ENCODE measurements at places on chromosomes 6 and 20.

DNA sequence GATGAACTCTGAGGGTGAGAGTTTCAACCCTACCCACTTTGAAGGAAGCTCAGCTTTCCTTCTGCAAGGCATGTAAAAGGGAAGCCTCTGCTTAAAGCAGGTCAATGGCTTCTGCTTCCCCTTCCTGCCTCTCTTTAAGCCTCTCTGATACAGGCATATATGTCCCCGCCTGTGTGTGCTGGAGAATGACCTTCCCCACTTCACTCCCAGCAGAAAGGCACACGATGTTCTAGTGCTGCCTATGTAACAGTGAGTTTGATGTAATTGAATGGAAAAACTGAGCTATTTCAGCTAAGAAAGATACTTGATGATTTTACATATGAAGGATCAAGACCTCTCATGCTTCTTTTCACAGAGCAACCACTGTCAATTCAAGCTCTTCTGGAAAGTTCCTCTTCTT lies 632.2 kb downstream of the HACE1 start:
- DNase-seq, result no peak

GRCh38 chr20:6348908-6349307 lies 226.1 kb upstream of the FERMT1 start:
- DNase-seq, result no peak

DNA sequence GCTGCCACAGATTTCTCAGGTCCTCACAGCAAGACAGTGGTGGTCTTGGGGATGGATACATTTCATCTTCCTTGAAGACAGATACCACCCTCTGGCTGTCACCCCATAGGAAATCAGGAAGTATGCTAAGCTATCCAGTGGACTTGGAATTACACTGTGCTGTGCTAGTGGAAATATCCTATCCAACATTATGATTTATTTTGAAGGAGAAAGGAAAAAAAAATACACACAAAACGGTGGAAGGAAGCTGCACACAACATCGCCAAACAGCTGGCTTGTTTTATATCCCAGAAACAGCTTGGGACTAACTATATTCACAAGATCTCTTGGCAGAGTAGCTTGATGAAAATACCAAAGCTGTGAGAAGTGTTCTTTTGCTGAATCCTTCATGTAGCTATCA lies 257.6 kb downstream of the LAMA2 start:
- no peak for DNase-seq

DNA sequence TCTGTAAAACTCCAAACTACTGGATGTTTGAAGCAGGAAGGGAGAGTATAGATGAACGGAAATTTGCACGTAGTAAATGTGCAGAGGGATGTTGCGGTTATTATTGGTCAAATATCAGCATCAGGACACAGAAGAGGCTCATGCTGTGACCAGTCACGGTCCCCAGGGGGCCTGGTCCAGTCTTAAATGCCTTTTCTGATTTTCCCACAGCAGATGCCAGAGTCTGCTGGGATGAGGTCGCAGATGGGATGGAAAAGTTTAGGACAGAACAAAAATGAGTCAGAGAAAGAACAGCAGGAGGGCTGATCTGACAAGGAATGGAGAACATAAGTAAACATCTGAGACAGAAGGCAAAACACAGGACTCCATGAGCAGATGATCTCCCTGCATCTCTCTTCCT lies 11.7 kb upstream of the SIRPG start:
- no peak for DNase-seq

GRCh38 chr6:36912030-36912454 lies 26.3 kb downstream of the C6orf89 start:
- DNase-seq, result peak; percentile 69

DNA sequence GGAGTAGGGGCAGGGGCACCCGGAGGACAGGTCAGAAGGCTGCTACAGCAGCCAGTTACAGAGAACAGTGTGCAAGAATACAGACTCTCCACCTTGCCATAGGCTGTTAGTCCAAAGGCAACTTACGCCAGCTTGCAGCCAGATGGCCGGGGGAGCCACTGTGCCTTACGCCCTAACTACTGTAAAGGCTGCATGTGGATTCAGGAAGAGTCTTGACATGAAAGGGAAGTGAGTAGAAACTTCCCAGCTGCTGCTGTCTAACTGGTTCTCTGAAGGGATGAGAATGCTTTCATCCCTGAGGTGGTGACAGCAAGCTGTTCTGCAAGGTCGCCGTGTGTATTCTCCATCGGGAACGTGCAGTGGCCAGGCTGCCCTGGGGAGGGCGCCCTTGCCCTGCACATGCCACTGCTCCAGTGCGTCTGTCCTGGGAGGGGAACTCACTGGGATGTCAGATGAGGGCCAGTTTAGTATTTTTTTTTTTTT lies 46.1 kb downstream of the LYRM4 start:
- DNase-seq, result peak; percentile 46

- peak; percentile 49 for DNase-seq
Measured at GRCh38 chr6:133814797-133815196, 74.1 kb upstream of the TCF21 start.

GRCh38 chr6:123105561-123105960 lies 109.5 kb downstream of the CLVS2 start:
- no peak for DNase-seq

- no peak for DNase-seq
Measured at GRCh38 chr20:49672096-49672664, 41.5 kb downstream of the B4GALT5 start.

GRCh38 chr20:36574366-36575135 lies 1.2 kb downstream of the TGIF2 start:
- DNase-seq, result peak; percentile 38

- no peak for DNase-seq
Measured at GRCh38 chr20:9087531-9088217, 18.8 kb downstream of the PLCB4 start.

GRCh38 chr20:34535301-34535840 lies 19.1 kb downstream of the DYNLRB1 start:
- DNase-seq, result no peak

DNA sequence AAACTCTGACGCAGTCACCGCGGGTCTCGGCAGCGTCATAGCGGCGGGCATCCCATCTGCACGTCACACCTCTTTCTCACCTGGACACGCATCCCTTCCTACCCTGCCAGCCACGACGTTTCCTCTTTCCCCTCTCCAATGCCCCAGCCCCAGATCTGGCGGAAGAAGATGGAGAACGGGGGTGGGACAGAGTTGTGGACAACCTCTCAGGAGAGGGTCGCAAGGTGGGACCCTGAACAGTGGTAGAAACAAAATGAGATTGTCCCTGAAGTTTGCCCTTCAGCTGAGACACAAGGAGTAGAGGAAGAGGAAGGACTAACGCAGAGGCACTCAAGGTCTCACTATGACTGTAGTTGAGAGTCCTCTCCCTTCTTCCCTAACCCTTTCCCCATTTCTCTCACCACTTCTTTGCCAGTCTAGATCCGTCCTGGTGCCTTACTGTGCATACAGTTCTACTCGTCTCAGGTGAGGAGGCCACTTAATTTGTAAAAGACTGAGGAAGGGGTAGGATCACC lies 562 bp downstream of the TRIM39 start:
- no peak for DNase-seq

DNA sequence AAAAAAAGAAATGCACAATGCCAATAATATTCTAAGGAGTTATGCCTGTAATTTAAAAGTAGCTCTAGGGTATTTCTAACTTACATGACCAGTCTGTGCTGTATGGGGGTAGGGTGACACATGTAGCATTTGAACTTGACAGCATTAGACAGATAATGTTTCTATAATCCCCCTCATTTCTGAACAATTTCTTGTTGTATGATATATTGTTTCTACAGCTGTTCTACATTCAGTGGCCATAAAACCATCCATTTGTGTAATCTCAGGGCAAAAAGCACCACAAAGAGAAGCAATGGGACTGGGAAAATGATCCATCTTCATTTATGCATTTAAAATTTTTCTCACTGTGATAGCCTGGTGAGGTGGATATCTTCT lies 767.8 kb downstream of the TFAP2A start:
- DNase-seq, result no peak

DNA sequence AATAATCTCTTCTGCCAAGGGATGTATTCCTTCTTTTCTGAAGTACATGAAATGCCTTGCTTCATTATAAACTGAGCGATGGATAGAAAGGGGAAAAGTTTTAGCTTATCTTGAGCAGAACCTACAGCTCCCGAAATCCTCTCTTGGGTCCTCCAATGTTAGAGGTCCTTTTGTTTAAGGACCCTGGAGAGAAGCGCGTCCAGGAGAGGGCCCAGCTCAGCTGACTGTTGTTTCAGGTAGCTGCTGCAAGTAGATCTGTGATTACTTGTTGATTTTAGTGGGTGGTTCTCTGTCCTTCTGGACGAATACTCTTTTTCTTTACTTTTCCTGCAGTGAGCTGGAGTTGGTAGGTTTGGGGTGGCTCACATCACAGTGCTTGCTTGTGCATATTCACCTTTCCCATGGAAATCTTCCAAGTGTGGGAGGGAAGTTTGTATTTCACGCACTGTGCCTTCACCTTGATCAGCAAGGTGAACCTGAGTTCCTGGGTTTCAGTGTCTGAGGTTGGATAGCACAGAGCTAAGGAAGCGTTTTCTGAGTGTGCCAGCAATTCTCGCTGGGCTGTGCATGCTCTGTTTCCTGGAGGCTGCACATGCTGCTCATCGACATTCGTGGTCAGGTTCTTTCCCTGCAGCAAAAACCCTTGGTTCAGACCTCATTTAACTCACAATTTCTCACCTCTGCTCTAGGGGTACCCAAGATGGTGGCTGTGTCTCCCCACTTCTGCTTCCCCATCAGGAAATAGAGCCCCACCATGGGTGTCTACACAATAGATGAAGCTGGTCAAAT lies 176.3 kb downstream of the JARID2 start:
- DNase-seq, result peak; percentile 61

GRCh38 chr6:97187951-97188350 lies 95.1 kb downstream of the MMS22L start:
- DNase-seq, result no peak

DNA sequence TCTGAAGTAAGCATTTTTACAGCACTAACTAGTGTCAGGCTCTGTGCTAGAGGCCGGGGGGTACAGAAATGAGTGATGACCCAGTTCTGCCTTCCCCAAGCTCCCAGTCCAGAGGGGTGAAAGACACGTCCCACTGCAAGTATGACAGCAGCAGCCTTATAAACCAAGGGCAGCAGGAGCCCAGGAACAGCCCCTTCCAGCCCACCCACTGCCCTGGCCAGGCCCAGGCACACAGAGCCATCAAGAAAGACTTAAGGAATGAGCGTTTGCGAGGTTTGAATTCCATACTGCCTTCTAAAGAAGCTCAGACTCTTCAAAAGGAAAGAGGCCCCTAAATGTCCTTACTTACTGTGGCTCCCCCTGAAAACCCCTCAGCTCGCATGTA lies 10.0 kb downstream of the TRERF1 start:
- peak; percentile 52 for DNase-seq

DNA sequence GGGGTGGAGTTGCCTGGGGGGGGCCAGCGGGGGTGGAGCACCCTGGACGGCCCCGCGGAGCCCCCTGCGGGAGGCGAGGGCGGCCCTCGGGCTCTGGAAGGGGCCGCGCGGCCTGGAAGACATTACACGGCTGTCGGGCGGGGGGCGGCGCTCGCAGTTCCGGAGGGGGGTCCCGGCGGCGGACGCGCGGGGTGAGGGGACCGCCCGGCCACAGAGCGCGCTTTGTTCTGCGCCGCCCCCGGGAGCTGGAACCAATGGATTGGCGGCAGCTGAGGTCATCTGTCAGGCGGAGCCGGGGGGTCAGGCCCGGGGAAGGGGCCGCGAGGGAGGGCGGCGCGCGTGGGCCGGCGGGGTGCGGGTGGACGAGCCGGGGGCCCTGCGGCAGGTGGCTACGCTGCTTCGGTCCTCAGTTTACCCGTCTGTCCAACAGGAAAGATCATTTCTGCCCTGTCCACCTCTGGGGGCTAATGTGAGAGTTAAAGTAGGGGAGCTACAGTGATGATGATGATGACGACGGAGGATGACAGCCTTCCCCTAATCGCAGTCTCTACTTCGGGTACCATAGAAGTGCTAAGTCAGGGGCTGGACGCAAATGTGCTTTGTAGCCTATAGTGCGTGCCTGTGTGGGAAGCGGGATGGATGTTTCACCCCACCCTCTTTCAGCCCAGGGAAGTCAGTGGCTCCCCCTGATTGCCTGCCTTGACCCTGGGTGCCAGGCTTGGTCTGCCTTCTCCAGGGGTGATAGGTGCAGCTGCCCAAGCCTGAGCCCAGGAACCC lies 10.4 kb downstream of the SRXN1 start:
- DNase-seq, result no peak

GRCh38 chr6:35213824-35214756 lies at the start of gene SCUBE3:
SCUBE3 (plus strand) TSS chr6:35213956; CDS start chr6:35214419, 463 bp downstream.
- DNase-seq, result peak; percentile 6

GRCh38 chr20:53296025-53296424 lies 297.6 kb downstream of the ZNF217 start:
- no peak for DNase-seq

- no peak for DNase-seq
Measured at GRCh38 chr6:133358574-133359150, 117.5 kb downstream of the EYA4 start.

GRCh38 chr6:112665815-112666214 lies 318.7 kb downstream of the RFPL4B start:
- DNase-seq, result peak; percentile 0

GRCh38 chr6:5174244-5174643 lies 86.5 kb downstream of the LYRM4 start:
- DNase-seq, result peak; percentile 87

- no peak for DNase-seq
Measured at GRCh38 chr6:39365281-39366074, 43.0 kb upstream of the KCNK16 start.

- DNase-seq, result no peak
Measured at GRCh38 chr6:27901801-27902200, 10.4 kb downstream of the OR2B2 start.

DNA sequence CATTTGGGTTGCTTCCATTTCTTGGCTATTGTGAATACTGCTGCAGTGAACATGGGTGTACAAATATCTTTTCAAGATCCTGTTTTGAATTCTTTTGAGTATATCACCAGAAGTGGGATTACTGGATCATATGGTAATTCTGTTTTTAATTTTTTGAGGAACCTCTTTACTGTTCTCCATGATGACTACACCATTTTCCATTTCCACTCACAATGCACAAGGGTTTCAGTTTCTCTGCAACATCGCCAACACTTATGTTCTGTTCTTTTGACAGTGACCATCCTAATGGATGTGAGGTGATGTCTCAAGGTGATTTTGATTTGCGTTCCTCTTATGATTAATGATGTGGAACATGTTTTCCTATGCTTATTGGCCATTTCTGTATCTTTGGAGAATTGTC lies 214.4 kb upstream of the ZFP64 start:
- DNase-seq, result no peak

Data from activated CD4-positive, alpha-beta T cell treated with anti-CD3 and anti-CD28 coated beads, Interleukin-2, amount 50 U/mL, for 16 hours (primary cell).